ENCODE measurements at places on chromosomes 11 and 22.

DNA sequence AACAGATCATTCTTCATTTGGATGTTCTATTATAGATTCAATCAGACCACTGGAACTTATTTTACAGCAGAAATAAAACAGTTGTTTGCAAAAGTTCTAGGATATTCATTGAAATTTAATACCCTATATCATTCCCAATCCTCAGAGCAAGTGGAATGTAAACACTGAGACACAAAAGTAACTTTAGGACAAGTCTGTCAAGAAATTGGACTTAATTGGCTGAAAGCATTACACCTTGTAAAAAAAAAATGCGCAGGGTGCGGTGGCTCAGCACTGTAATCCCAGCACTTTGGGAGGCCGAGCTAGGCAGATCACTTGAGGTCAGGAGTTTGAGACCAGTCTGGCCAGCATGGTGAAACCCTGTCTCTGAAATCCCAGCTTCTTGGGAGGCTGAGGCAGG is 29.9 kb upstream of the TMEM123 start:
- DNase-seq = no peak

DNA sequence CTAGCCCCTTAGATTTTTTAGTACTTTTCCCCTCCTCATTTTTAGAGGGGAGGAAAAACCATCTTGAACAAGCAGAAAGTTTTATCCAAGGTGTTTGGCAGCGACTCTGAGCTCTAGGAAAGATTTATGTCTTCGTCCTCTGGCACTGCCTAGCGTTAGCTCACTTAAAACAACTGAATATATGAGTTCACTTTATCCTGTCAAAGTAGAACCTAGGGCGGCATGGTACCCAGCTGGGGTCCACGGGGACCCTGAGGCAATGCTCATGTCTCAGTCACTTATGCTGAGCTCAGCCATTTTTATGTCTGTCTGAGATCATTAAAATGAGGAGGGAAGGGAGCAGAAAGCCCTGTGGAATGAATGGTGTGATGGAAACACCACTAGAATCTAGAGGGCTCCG is 14.2 kb upstream of the VSIG10L2 start:
- DNase-seq = no peak

DNA sequence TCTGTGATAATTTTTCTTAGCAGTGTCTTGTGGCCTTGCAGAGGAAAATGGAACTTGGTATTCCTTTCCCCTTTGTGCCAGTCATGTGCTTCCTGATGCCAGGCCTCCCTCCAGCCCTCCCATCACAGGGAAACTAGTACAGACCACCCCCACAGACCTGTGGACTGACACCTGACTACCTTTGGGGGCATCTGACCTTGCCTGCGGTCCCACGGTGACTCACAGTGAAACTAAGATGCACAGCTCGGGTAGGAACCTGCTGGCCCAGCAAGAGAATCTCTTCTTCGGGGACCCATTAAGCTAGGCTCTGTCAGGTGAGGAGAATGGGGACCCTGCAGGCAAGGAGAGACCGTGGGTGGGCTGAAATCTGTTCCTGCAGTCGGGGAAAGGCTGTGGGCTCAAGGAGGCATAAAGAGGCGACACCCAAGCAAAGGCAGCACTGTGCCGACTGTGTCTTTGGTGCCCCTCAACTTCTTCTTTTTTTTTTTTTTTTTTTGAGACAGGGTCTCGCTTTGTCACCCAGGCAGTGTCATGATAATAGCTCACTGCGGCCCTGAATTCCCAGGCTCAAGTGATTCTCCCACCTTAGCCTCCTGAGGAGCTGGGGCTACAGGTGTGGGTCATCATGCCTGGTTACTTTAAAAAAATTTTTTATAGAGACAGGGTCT is 20.8 kb upstream of the PEX26 start:
- peak; percentile 75 for DNase-seq

GRCh38 chr22:46971099-46971763 is 208.8 kb downstream of the TBC1D22A start:
- no peak for DNase-seq

DNA sequence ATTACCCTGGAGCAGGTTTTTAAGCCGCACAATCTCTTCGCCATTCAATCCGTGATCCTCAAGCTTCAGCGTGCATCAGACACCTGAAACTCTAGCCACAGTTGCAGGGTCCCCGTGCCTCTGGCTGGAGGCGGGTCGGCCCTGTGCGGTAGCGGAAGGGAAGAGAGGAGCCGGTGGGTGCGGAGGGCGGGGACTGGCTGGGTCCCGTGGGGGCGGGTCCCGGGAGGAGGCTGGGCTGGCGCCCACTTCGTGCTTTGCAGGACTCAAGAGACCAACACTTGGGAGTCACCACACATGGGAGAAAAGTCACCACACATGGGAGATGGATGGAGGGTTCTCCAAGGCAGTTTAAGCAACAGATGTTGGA is 772 bp downstream of the C22orf15 start:
- no peak for DNase-seq

- no peak for DNase-seq
Measured at GRCh38 chr22:45516163-45516562, 13.5 kb downstream of the FBLN1 start.

GRCh38 chr11:1966531-1966930 is 19.4 kb downstream of the MRPL23 start:
- no peak for DNase-seq

DNA sequence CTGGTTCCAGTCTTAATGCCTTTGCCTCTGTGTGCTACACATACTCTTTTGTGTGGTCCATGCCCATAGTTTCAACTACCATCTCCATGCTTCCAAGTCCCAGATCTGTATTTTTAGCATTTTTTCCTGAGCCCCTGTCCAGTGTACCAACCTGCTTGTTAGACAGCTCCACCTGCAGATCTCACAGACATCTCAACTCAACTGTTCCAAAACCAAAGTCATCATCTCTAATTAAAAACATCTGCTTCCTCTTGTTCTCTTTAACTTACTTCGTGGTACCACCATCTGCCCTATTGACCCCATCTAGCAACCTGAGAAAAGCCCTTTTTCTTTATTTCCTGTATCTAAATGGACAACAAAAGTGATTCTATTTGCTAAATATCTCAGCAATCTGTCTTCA is 8.6 kb upstream of the KMT2A start:
- no peak for DNase-seq

GRCh38 chr11:110022548-110022947 is 70.6 kb upstream of the ZC3H12C start:
- DNase-seq = no peak

DNA sequence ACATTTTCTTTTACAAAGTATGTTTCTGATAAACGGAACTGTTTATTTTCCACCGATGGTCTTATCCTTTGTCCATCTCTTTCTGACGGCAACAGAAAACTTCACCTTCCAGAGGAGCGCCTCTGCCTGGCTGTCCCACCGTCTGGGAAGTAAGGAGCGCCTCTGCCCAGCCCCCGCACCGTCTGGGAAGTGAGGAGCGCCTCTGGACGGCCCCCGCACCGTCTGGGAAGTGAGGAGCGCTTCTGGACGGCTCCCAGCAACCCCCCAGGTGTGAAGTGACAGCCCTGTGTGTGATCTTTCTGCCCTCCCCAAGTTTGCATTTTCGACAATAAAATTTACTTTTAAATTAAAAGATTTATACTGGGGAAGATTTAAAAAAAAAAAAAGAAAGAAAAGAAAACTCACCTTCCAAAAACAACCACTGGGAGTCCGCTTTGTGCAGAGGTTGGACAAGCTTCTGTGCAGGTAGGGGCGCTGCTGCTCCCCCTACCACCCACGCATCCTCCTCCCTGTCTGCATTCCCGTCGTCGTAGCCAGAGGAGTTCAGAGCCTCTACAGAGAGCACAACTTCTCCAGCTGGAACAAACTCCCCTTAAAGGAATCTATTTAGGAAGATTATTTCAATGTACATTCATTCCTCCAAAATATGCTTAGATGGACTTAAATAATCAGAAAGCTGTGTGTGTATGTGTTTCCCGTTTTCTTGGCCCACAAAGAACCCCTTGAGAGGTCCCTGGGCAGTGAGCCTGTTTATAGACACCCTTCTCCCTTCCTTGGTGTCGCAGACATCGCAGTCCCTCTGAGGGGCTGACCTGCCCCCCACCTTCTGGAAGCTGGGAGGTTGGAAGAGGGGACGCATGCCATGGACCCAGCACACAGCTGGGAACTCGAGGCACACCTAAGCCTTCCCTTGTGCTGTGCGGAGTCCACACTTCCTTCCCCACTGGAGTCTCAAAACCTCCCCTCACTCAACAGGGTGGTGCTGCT is 849 bp upstream of the APOBEC3B start:
- no peak for DNase-seq

- no peak for DNase-seq
Measured at GRCh38 chr11:62088331-62088933, 35.4 kb upstream of the INCENP start.

- DNase-seq = no peak
Measured at GRCh38 chr11:46972821-46973220, 36.3 kb downstream of the CSTPP1 start.

- no peak for DNase-seq
Measured at GRCh38 chr11:73001615-73002014, 140.5 kb downstream of the FCHSD2 start.

- no peak for DNase-seq
Measured at GRCh38 chr22:40314041-40314440, 32.3 kb upstream of the ADSL start.

- DNase-seq = no peak
Measured at GRCh38 chr11:13205486-13205885, 72.1 kb upstream of the BMAL1 start.

DNA sequence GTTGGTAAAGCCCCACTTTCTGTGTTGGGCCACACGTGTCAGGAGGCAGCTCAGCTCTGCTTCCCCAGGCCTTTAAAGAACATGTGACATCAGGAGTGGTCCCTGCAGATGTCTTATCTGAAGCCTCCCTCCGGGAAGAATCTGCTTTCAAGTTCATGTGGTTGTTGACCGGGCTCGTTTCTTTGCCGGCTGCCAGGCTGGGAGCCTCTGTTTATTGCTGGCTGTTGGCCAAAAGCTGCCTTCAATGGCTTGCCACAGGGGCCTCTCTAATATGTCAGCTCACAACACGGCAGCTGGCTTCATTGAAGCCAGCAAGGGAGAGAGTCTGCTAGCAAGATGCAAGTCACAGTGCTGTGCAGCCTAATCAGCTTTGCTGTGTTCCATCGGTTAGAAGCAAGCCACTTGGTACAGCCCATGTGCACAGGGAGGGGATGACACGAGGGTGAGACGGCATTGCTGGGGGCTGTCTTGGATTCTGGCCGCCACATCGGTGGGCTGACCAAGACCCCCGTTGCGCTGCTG is 14.6 kb downstream of the MRGPRF start:
- no peak for DNase-seq

- no peak for DNase-seq
Measured at GRCh38 chr11:102396708-102397563, 49.9 kb downstream of the BIRC2 start.

DNA sequence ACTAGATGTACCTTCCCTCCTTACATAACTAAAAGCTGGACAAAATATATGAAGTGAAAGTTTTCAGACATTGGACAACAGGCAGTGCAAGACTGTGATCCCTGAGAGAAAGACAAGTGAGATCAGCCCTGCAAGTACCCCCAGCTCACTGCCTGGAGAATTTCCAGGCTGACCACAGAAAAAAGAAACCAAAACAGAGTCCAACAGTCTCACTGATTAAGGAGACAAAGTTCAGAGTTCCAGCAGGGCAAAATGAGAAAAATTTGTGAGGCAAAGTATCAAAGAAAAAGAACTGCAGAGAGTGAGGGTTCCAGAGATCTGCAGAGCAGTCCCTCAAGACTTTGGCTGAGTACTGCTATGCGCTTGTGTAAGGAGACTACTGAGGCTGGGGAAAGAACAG is 47.3 kb upstream of the TMEM45B start:
- no peak for DNase-seq

DNA sequence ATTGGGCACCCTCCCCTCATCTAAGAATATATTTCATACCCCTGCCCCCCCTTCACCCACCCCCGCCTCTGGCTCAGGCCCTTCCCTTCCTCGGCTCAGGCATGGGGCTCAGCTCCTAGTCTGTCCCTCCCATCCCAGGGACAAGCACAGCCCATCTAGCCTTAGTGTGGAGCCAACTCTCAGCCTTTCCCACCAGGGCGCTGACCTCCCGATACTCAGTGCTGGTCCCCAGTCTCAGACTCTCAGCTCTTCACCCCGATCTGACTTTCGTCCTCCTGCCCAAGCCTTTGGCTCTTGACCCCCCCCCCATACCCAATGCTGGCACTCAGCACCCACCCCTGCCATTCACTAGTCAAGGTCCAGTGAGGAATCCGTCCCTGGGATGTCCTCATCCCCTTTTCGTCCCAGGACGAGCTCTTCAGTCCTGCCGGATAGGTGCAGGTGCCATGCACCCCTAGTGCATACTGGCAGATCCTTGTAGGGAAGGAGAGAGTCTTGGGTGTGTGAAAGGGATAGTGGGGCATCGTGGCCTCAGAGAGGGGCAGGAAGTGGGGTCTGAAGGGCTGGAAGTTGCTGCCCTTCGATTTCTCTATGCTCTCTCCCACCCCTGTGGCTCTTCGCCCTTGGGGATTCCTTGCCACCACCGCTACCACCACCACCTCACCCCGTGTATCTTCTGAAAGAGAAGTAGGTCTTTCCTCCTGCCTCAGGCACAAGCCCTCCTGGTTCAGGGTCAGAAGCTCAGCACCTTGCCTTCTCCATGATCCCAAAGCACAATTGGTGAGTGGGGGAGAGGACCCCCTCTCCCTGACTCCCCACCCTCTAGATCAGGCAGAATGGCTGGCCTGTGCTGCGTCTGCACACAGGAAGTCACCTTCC is 2.4 kb downstream of the TPBGL start:
- DNase-seq = no peak

- no peak for DNase-seq
Measured at GRCh38 chr11:47711816-47712215, 3.4 kb downstream of the AGBL2 start.

GRCh38 chr11:3614742-3615171 is 27.0 kb downstream of the ART5 start:
- peak; percentile 53 for DNase-seq

DNA sequence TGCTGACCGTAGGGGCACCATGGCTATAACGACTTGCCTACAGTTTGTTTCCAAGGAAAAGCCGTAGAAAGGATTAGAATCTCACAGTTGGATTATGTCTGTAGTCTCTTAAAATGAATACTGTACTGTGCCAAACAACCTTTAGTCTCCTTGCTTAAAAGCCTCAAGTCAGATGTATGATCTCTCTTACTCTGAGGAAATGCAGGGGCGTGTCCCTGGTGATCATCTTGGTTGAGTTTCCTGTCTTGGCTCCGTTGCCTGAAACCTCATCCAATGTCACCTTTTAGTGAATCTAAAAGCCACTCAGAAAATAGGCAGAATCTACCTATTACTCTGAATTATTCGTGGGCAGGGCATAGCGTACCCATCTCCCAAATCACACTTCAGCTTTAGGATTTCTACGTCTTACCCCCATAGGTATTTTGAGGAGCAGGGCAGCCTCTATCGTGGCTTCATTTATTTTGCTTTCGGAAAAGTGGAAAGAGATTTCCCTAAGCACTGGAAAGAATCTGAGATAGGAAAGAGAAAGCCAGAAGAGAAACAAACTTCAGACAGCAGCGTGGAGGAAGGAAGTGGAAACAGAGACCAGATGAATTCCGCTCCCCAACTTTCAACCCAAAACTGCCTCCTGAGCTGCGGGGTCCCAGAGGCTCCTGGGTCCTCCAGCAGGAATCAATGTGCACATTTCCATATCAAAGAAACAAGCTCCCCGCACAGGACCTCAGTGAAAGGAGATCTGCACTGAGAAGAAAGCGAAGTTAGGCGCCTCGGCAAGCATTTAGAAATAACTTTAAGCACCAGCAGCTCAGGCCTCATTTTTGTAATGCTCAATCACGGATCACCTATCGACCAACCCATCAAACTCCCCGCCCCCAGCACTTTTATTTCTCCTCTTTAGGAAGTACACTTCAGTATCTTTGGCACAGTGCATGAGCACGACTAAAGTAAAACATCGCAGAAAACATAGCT is 245.8 kb downstream of the ETS1 start:
- no peak for DNase-seq
